ENCODE measurements at places on chromosomes 7 and 10. TPM values are rescaled to one million over a fixed set of nuclear protein-coding genes. Genes with fewer than 3 reads are reported as not detected.

The CALY gene
- not detected for total RNA-seq

The FAM25A gene
- 25.8 TPM for total RNA-seq

The FAM237B gene
- total RNA-seq: not detected

The C10orf67 gene
- total RNA-seq: 0.82 TPM

The ADCY1 gene
- total RNA-seq: 9.8 TPM

The RNF133 gene
- 1.6 TPM for total RNA-seq

The AQP1 gene
- total RNA-seq: 107 TPM

The MRLN gene
- 120 TPM for total RNA-seq

The VTI1A gene
- total RNA-seq: 47.2 TPM

The TAS2R41 gene
- total RNA-seq: 0.31 TPM

The FXYD4 gene
- not detected for total RNA-seq

The GJD4 gene
- 0.21 TPM for total RNA-seq

The BAIAP2L1 gene
- 6.5 TPM for total RNA-seq

The SPDYE6 gene
- total RNA-seq: not detected

The NAT16 gene
- total RNA-seq: not detected

The HOXA2 gene
- total RNA-seq: not detected

The NUDT13 gene
- 2.1 TPM for total RNA-seq

The CC2D2B gene
- 2.2 TPM for total RNA-seq

The AP3M1 gene
- total RNA-seq: 33.4 TPM

The TAS2R39 gene
- total RNA-seq: not detected

The COL1A2 gene
- 4,115 TPM for total RNA-seq

The NME8 gene
- 0.10 TPM for total RNA-seq

The ZNF277 gene
- total RNA-seq: 32.5 TPM

The SEMA3D gene
- 18.1 TPM for total RNA-seq

The FOXI2 gene
- not detected for total RNA-seq

The GLUD1 gene
- total RNA-seq: 144 TPM

The SDK1 gene
- 9.9 TPM for total RNA-seq

The PNLIPRP2 gene
- not detected for total RNA-seq

The MYO1G gene
- total RNA-seq: 1.9 TPM

The CUZD1 gene
- total RNA-seq: 0.31 TPM

The MBL2 gene
- total RNA-seq: not detected

The GPR37 gene
- total RNA-seq: 4.6 TPM

The VWA2 gene
- total RNA-seq: 7.3 TPM

The SP4 gene
- 13.4 TPM for total RNA-seq

The CFAP43 gene
- total RNA-seq: 1.1 TPM

The AGR2 gene
- 73.1 TPM for total RNA-seq

The PIK3AP1 gene
- 9.8 TPM for total RNA-seq

The CPXM2 gene
- total RNA-seq: 7.8 TPM

All from tongue (tissue), 3 donors.